ENCODE measurements at places on chromosomes 6 and 20.

GRCh38 chr6:145621776-145622175, 113.5 kb downstream of the EPM2A start:
- DNase-seq = no peak

GRCh38 chr6:107115695-107116327, 496 bp upstream of the BEND3 start:
- DNase-seq = peak; percentile 44

GRCh38 chr20:32474967-32475811, 109.9 kb downstream of the NOL4L start:
- peak; percentile 35 for DNase-seq

DNA sequence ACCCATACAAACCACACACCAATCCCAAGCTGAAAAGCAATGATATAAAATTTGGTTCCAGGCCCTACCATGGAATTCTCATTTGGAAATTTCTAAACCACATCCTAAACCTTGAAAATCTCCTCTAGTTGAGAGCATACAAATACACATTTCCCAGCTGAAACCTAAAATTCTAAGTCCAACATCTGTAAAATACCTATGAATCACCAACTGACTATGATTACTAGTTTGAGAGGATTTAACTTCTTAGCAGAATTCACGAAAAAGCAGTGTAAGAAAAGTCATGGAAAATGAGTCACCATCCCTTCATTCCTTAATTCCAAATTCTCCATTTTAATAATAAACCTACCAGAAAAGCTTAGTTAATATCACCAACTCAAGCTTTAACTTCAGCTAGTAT, 15.4 kb downstream of the RANBP9 start:
- DNase-seq = no peak

GRCh38 chr6:105097288-105097687, 82.5 kb downstream of the POPDC3 start:
- DNase-seq = no peak

- no peak for DNase-seq
These were observed 18.5 kb downstream of the RPS12 start for GRCh38 chr6:132832891-132833290.

DNA sequence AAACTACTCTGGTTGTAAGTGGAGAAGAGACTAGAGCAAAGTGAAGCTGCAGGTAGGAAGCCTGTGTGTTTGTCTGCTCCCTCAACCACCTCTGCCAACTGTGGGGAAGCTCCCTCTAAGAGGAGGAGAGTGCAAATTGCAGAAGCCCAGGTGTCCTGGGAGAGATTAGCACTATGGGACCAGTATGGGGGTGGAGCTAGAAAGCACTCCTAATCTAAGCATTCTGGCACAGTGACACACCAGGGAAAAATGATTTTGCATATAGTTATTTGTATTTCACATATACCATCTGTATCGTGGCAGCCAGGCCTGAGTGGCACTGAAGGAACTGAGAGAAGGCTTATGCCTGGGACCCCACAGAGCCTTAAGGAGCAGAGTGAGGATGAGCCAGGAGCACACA, 12.8 kb downstream of the GSTA1 start:
- no peak for DNase-seq

DNA sequence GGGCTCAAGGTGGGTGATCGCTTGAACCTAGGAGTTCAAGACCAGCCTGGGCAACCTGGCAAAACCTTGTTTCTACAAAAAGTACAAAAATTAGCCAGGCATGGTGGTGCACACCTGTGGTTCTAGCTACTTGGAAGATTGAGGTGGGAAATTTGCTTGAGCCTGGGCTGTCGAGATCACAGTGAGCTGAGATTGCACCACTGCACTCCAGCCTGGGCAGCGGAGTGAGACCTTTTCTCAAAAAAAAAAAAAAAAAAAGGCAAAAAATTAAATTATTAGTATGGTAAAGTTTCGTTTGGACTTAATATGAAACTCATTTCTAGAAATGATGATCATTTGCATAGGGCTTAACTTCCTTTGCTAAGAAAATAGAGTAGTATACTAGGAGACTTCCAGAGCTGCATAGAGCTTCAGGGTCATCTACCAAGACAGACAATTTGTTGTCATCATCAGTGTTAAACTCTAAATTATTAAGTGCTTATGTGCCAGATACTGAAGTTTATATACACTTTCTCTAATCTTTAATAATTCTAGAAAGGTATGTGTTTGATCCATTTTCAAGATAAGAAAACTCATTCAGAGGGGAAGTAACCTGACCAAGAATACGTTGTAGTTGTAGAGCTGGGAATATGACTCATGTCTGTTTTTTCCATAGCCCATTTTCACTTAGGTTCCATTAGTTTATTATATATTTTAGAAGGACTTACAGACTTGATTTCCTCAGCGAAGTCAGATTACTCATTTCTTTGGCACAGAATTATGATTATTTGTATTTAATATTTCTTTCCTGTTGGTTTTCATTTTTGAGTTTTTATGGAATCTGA, 84.5 kb downstream of the SLC16A10 start:
- DNase-seq = no peak

- no peak for DNase-seq
These were observed 70.7 kb upstream of the LTV1 start for GRCh38 chr6:143772116-143773086.

DNA sequence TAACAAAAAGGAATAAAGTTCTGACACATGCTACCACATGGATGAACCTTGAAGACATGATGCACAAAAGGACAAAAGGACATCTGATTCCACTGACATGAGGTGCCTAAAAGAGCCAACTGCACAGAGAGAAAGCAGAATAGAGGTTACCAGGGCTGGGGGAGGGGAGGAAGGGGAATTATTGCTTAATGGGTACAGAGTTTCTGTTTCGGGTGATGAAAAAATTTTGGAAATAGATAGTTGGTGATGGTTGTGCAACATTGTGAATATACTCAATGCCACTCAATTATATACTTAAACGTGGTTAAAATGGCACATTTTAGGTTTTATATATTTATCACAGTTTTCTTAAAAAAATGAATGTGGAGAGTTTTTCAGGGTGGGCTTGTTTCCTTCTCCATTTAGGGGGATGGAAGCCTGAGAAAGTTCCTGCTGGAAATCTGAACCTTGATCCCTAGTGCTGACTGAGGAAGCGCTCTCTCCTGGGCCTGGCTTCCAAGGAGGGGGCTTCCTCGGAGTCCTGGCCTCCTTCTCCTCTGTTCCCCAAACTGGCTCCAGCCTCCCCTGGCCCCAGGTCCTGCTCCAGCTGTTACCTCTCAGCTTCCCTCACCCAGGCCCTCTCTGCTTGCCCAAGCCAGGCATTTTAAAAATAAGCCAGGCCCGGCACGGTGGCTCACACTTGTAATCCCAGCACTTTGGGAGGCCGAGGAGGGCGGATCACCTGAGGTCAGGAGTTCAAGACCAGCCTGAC, 79.2 kb downstream of the NOL4L start:
- no peak for DNase-seq

- peak; percentile 73 for DNase-seq
These were observed 102.0 kb downstream of the OR2B2 start for GRCh38 chr6:27809939-27810767.
